ENCODE measurements at places on chromosomes 7 and 10. TPM values are rescaled to one million over a fixed set of nuclear protein-coding genes. Genes with fewer than 3 reads are reported as not detected.

DNA sequence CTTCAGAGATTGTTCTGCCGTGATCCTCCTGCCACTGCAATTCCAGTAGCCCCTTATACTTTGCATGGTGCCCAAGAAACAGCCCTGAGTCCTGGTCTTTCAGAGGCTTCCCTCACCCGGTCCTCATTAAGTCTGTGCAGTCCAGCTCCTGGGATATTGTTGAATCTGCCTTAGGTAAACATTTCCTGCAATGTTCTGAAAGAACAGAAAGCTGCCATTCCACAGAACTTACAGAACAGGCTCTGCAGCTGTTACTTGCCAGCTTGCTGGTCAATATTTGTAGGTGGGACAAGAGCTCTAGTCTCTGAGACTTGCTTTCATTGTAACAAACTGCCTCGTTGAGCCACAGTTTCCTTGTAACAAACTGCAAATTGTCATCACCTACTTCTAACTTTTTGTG is 115.0 kb upstream of the KIF5B start:
- no peaks in the 10 kb centered on the region for H3K36me3 ChIP-seq
- H3K27me3 ChIP-seq = no peaks in the 10 kb centered on the region
- no peak overlapping the region for H3K27ac ChIP-seq
- H3K4me1 ChIP-seq = peaks cover 25% of the 10 kb centered on the region

GRCh38 chr7:23603632-23604295 is 6.6 kb downstream of the CCDC126 start:
- no peak for DNase-seq
- H3K27me3 ChIP-seq = no peaks in the 10 kb centered on the region
- no peaks in the 10 kb centered on the region for H3K4me1 ChIP-seq
- no peak overlapping the region for H3K4me3 ChIP-seq
- no peaks in the 10 kb centered on the region for H3K36me3 ChIP-seq
- no peak overlapping the region for H3K27ac ChIP-seq

DNA sequence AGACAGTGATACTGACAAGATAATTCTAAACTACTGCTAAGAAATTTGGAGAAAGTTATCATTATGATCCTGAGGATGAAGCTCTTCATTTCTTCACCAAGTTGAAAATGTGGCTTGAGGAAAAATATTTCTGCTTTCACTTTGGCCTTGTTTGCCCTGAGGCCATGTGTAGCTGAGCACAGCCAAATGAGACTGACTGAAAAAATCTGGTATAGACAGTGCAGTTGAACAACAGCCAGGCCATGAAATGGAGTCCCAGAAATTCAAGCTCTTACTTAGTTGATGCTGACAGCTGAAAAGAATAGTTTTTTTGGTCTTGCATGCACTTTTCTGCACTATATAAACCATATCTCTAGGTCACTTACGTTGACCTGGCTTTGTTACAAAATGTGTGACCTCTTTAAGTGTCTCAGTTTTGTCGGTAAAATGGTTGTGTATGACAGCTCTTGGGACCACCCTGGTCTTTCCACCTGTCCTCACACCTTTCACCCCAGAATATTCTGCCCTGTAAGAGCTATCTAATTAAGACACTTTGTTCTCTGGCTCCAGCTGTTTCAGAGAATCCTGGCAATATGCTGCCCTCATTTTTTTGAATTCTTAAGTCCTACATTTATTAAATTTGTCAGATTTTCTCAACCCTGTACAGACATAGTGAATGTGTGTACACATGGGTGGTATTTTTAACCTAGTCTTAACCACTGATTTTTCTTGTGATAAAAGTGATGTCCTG is 91.3 kb downstream of the CD36 start:
- H3K36me3 ChIP-seq = no peaks in the 10 kb centered on the region
- no peaks in the 10 kb centered on the region for H3K27me3 ChIP-seq
- H3K27ac ChIP-seq = peak overlapping the region; percentile 62
- DNase-seq = peak; percentile 95

GRCh38 chr10:21488246-21488956 is 37.1 kb downstream of the SKIDA1 start:
- peak overlapping the region; percentile 1 for H3K27ac ChIP-seq
- H3K4me1 ChIP-seq = peaks cover 5% of the 10 kb centered on the region
- H3K36me3 ChIP-seq = no peaks in the 10 kb centered on the region
- H3K27me3 ChIP-seq = no peaks in the 10 kb centered on the region
- peak; percentile 88 for DNase-seq

DNA sequence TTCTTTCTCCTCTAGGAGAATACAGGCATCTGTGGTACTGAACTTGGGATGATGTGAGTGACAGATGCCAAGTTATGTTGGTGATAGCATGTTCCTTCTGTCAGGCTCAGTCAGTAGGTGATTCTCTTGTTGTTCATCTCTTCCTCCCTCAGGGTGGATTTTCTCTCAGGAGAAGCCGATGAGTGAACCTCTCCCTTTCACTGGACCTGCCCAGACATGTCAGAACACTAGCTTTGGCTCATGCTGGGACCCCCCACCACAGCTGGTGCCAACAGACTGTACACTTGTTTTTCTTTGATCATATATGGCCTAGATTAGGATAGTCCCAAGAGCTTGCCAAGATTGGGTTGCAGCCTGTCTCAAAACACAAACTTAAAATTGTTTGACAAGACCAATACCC is 129.4 kb downstream of the BMPER start:
- H3K36me3 ChIP-seq = no peaks in the 10 kb centered on the region
- H3K4me1 ChIP-seq = no peaks in the 10 kb centered on the region
- H3K27me3 ChIP-seq = no peaks in the 10 kb centered on the region
- no peak for DNase-seq
- H3K27ac ChIP-seq = no peak overlapping the region
- H3K4me3 ChIP-seq = no peak overlapping the region

DNA sequence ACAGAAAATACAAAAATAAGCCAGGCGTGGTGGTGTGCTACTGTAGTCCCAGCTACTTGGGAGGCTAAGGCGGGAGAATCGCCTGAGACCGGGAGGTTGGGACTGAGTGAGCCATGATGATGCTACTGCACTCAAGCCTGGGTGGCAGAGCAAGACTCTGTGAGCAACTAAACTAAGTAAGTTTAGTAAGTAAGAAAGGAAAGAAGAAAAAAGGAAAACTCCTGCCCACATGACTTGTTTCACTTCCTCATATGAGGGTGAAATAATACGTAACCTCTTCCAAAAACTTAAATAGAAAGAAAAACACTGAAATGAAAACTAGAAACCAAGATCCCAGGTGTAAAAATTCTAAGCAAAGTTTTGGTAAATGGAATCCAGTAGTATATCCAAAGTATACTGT is 79.6 kb downstream of the LARP4B start:
- no peaks in the 10 kb centered on the region for H3K27me3 ChIP-seq
- DNase-seq = peak; percentile 17
- H3K36me3 ChIP-seq = peaks cover 28% of the 10 kb centered on the region
- H3K4me1 ChIP-seq = no peaks in the 10 kb centered on the region
- H3K27ac ChIP-seq = no peak overlapping the region
- no peak overlapping the region for H3K4me3 ChIP-seq

GRCh38 chr7:7970237-7970530 is 1.6 kb downstream of the GLCCI1 start:
- H3K36me3 ChIP-seq = no peaks in the 10 kb centered on the region
- H3K27ac ChIP-seq = peak overlapping the region; percentile 89
- H3K27me3 ChIP-seq = no peaks in the 10 kb centered on the region
- peak overlapping the region; percentile 95 for H3K4me3 ChIP-seq
- peak; percentile 35 for DNase-seq

DNA sequence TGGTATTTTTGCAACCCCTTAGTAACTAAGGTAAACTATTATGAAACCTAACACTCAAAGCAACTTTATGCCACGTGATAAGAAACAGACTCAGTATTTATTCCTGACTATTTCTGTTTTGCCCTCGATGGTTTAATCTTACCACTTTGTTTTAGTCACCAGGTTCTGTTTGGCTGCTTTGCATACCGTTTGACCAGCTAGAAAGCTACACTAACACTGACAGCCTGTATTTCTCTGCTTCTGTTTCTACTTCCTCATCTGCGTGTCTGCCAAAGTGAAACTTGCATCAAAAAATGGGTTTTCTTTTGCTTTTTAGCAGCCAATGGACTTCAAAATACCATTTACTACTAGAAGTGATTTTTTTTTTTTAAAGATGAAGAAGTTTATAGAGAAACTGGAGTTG is 802.5 kb downstream of the GRM8 start:
- DNase-seq = no peak
- no peaks in the 10 kb centered on the region for H3K4me1 ChIP-seq
- H3K27me3 ChIP-seq = no peaks in the 10 kb centered on the region
- no peaks in the 10 kb centered on the region for H3K36me3 ChIP-seq

DNA sequence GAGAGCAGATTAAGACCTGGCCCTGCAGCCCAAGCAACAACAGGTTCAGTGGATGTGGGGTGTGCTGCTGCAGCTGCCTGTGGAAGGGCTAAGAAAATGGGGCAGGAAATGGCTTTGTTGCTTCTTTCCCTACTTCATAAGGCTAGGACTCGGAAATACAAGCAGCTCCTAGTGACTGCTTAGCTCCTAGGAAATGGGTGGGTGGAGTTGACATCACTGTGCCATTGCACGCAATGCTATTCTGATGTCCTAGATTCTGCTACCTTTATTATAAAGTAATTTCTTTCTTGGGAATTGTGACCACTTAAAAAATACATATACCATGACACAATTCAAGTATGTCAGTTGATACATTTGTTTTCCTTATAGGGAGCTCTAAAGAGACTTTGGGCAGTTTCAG is 155.8 kb downstream of the FANK1 start:
- peaks cover 13% of the 10 kb centered on the region for H3K4me1 ChIP-seq
- DNase-seq = no peak
- H3K27me3 ChIP-seq = no peaks in the 10 kb centered on the region
- no peak overlapping the region for H3K4me3 ChIP-seq
- no peak overlapping the region for H3K27ac ChIP-seq
- peaks cover 2% of the 10 kb centered on the region for H3K36me3 ChIP-seq

DNA sequence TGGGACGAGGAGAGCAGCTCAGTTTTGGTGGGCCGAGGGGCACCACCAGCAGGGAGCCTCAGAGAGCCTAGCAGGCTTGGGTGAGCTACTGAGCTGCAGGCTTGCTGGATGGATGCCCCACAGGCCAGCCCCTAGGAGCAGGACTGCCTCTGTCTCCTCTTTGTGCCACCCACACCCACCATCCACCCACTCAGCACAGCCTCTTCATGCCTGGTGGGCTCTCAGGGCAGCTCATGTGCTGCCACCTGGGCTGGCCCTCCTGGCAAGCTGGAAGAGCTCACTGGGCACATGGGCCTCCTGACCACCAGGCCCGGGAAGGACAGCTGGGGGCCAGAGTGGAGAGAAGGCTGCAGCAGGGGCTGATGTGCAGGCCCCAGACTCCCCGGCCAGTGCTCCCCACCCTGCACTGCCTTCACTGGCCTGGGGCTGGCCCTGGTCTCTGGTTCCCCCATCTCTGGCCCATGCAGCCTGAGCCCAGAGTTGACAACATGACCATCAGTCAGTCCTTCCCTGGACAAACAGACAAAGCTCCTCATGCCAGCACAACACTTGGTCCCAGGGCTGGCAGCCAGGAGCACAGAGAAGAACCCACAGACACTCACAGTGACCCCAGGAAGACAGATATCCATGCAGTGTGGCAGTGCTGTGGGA is 8.2 kb downstream of the RASGEF1A start:
- no peaks in the 10 kb centered on the region for H3K36me3 ChIP-seq
- H3K4me1 ChIP-seq = peaks cover 7% of the 10 kb centered on the region
- H3K27me3 ChIP-seq = peaks cover 16% of the 10 kb centered on the region
- no peak for DNase-seq

GRCh38 chr10:68628576-68629127 is 68.5 kb downstream of the TET1 start:
- DNase-seq = no peak
- H3K27ac ChIP-seq = no peak overlapping the region
- no peak overlapping the region for H3K4me3 ChIP-seq

GRCh38 chr7:9945857-9946256 is 1027.8 kb upstream of the PHF14 start:
- DNase-seq = no peak
- no peak overlapping the region for H3K27ac ChIP-seq
- H3K27me3 ChIP-seq = no peaks in the 10 kb centered on the region
- no peak overlapping the region for H3K4me3 ChIP-seq
- H3K4me1 ChIP-seq = no peaks in the 10 kb centered on the region

- no peak for DNase-seq
- H3K4me3 ChIP-seq = no peak overlapping the region
- H3K36me3 ChIP-seq = no peaks in the 10 kb centered on the region
- H3K27me3 ChIP-seq = no peaks in the 10 kb centered on the region
- no peak overlapping the region for H3K27ac ChIP-seq
Observed at GRCh38 chr7:3688071-3688470, 387.0 kb downstream of the SDK1 start.

- no peak overlapping the region for H3K4me3 ChIP-seq
- no peak overlapping the region for H3K27ac ChIP-seq
- peaks cover 11% of the 10 kb centered on the region for H3K36me3 ChIP-seq
- H3K4me1 ChIP-seq = peaks cover 4% of the 10 kb centered on the region
Observed at GRCh38 chr10:122056431-122057094, 67.6 kb downstream of the TACC2 start.

GRCh38 chr10:12902851-12903358 is 98.6 kb downstream of the CCDC3 start:
- no peak overlapping the region for H3K4me3 ChIP-seq
- DNase-seq = no peak
- no peak overlapping the region for H3K27ac ChIP-seq
- no peaks in the 10 kb centered on the region for H3K36me3 ChIP-seq
- H3K4me1 ChIP-seq = peaks cover 7% of the 10 kb centered on the region

DNA sequence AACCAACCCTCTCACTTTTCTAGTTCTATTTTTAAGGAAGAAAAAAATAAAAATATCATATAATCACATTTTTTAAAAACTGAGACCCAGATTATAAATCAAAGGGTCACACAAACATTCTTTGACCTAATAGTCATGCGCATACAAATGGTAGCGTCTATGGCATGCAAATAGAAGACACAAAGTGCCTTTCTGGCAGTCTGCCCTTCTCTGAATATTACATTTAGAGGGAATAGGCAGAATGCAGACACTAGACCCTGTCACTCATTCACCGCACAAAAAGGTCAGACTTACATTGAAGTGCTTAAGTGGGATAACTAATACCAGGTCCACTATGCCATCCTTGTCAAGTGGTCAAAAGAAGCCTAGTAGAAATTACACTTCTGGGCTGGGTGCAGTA is 26.5 kb upstream of the FHIP2A start:
- H3K27me3 ChIP-seq = no peaks in the 10 kb centered on the region
- DNase-seq = no peak
- no peak overlapping the region for H3K4me3 ChIP-seq
- H3K27ac ChIP-seq = no peak overlapping the region
- H3K36me3 ChIP-seq = no peaks in the 10 kb centered on the region

DNA sequence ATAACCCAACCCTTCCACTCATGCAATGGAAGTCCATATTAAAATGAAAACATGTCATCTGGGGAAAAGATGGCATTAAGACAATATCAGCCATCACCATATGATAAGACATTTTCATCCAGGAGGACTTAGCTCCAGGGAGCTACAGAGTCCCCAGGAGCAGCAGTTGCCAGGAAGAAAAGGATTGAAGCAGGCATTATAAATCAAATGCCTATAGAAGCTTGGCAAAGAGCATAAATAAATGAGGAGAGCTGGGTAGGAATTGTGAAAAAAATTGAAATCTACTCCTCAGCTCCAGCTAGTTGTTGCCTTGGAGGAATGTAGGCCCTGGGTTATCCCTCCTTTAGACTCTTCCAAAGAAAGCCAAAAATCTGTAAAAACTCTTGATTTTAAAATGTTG is 42.5 kb downstream of the FAM13C start:
- H3K4me3 ChIP-seq = no peak overlapping the region
- DNase-seq = no peak
- no peak overlapping the region for H3K27ac ChIP-seq
- peaks cover 19% of the 10 kb centered on the region for H3K36me3 ChIP-seq

LRMDA gene
- 7.9 TPM for total RNA-seq

SKIDA1 gene
- total RNA-seq = 2.6 TPM

RTKN2 gene
- total RNA-seq = 2.4 TPM

ST8SIA6 gene
- 1.5 TPM for total RNA-seq

GPR85 gene
- total RNA-seq = 1.2 TPM

PARP12 gene
- total RNA-seq = 9.1 TPM

ANXA8 gene
- not detected for total RNA-seq
